ENCODE measurements at places on chromosomes 11 and 22. TPM values are rescaled to one million over a fixed set of nuclear protein-coding genes. Genes with fewer than 3 reads are reported as not detected.

GRCh38 chr11:85903406-85903805 lies 48.2 kb downstream of the CCDC83 start:
- no peak for DNase-seq

GRCh38 chr22:31611061-31611760 lies 50.8 kb downstream of the PISD start:
- no peak for DNase-seq

- DNase-seq: no peak
These were observed 424.5 kb upstream of the ANO5 start for GRCh38 chr11:21768388-21768787.

DNA sequence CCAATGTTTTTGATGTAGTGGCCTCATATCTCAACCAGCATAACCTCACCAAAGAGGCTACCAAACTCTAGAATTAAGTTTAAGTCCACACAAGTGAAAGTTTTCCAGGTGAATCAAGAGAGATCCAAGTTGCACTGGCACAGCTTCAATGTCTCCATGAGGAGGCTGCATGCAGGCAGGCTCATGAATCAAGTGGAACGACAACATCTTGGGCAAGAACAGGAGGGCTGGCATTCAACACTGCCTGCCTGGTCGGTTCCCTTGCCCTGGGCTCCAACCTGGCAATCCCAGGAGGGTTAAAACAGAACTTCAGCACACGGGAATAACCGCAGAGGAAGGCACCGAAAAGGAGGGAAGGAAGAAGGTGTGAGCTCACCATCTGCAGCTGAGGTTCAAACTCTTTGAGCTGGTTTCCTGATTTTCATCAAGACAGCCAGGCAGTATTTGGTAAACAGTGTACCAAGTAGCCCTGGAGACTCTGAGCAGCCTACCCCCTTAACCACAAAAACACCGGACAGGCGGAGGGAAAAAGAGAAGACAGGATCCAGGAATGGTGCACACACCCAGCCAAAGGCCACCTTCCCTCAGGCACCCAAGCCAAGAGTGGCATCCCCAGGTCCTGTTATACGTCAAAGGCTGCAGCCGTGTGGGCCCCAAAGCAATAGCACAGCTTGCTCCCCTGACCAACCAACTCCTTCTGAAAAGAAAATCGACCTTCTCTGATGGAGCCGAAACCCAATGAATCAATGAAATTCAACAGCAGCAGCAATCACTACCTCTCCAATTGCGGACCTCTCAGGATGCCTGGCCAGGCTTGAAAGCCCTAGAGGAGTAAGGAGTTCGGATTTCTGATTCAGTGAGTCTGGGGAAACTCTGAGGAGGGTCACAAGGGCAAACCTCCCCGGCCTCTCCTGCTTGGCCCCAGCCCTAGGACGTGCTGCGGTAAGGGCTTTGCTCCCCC lies 1.3 kb downstream of the PACSIN2 start:
- DNase-seq: no peak

DNA sequence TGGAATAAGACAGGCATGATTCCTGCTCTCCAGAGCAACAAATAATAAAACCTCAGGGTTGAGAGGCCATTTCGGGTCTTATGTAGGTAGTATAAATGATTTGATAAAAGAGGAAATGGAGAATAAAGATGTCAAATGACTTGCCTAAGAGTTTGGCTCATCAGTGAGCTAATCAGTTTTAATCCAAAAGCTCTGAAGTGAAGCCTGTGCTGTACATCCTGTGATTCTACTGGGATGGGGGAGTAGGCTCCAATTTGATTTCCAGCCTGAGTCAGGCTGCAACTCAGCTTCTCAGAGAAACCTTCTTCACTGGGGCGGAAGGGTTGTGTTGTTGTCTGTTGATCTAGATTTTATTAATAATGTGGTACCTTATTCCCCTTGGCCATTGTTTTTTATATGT lies 192.2 kb upstream of the SORL1-AS1 start:
- no peak for DNase-seq

GRCh38 chr11:115222218-115222862 lies 281.9 kb downstream of the CADM1 start:
- DNase-seq: no peak

GRCh38 chr22:47626428-47627390 lies 864.3 kb downstream of the TBC1D22A start:
- DNase-seq: no peak

- no peak for DNase-seq
These were observed 19.4 kb upstream of the ACCSL start for GRCh38 chr11:44028401-44028800.

- DNase-seq: no peak
These were observed 1076.7 kb downstream of the BRD1 start for GRCh38 chr22:48750826-48751440.

DNA sequence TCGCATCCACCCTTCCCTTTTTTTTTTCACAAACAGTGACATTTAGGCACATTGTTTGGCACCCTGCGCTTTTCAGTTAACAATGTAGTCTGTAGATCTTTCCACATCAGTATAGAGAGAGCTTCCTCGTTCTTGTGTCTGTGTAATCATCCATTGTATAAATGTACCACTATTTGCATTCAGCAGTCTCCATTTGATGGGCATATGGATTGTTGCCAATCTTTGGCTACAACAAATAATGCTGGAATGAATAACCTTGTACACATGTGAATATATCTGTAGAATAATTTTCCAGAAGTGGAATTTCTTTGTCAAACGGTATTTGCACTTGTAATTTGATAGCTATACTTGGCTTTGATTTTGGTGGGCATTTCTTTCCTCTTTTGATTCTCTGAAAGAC lies 17.1 kb downstream of the MPEG1 start:
- no peak for DNase-seq

GRCh38 chr11:120859552-120860295 lies 164.2 kb upstream of the TBCEL start:
- no peak for DNase-seq

- no peak for DNase-seq
These were observed 72.8 kb downstream of the PPP2R1B start for GRCh38 chr11:111693224-111693937.

- DNase-seq: peak; percentile 47
These were observed 8.7 kb downstream of the PTH start for GRCh38 chr11:13486926-13487660.

- DNase-seq: no peak
These were observed 72.6 kb downstream of the USP35 start for GRCh38 chr11:78261367-78261766.

GRCh38 chr11:14423633-14424032 lies 64.7 kb upstream of the RRAS2 start:
- no peak for DNase-seq

DNA sequence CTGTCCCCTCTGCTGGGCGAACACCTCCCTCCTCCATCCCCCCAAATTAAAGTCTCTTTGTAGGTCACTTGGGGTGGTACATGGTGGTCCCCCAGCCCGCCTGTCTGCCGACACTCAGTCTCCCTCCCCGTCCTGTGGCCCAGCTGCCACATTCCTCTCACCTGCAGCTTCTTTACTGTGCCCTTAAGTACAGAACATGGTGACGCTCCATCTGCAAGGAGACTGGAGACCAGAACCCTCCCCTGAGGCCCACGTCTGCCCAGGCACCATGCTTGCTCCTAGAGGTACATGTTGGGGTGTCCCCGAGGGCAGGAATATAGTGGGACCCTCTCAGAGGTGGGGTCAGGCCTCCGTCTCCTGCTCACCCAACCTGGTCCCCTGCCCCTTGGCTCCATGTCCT lies 5.6 kb upstream of the EHD1 start:
- DNase-seq: no peak

DNA sequence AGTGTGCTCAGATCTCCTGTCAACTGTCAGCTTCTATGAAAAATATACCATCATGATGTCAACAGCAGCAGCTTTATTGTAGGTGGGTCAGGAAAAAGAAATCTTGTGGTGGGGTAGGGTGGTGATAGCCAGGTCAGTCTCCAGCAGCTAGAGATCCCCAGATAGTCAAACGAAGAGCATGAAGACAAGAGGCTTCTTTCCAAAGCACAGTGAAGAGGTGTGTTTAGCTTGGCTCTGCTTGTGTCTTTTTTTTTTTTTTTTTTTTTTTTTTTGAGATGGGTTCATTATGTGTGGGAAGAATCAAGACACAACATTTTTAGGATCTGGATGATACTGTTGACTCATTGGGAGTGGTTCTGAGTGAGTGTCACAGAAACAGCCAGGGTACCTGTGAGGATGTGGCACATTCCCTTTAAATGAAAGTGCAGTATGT lies 1075.5 kb downstream of the NTM start:
- no peak for DNase-seq

- DNase-seq: no peak
These were observed 76.4 kb upstream of the PPARA start for GRCh38 chr22:46073683-46074504.

TANGO2 gene
- polyA plus RNA-seq: 41.3 TPM

RAB38 gene
- polyA plus RNA-seq: not detected

SF1 gene
- 101 TPM for polyA plus RNA-seq

UPK3A gene
- not detected for polyA plus RNA-seq

SLC35C1 gene
- polyA plus RNA-seq: 13.9 TPM

TMEM41B gene
- polyA plus RNA-seq: 11.9 TPM

MYBPC3 gene
- polyA plus RNA-seq: not detected

ARHGEF17 gene
- polyA plus RNA-seq: not detected

CDC42EP2 gene
- polyA plus RNA-seq: not detected

CHEK2 gene
- 7.0 TPM for polyA plus RNA-seq

SEZ6L gene
- polyA plus RNA-seq: not detected

Measured in naive thymus-derived CD4-positive, alpha-beta T cell (primary cell).